ENCODE measurements at places on chromosomes 6 and 20. TPM values are rescaled to one million over a fixed set of nuclear protein-coding genes. Genes with fewer than 3 reads are reported as not detected.

The GMPR gene
- 1.9 TPM for polyA plus RNA-seq

- no peak overlapping the region for H3K4me3 ChIP-seq
- no peak overlapping the region for H3K27ac ChIP-seq
- no peaks in the 10 kb centered on the region for H3K27me3 ChIP-seq
- no peaks in the 10 kb centered on the region for H3K36me3 ChIP-seq
- no peak for DNase-seq
Measured at GRCh38 chr6:127956260-127956888, 55.5 kb upstream of the THEMIS start.

DNA sequence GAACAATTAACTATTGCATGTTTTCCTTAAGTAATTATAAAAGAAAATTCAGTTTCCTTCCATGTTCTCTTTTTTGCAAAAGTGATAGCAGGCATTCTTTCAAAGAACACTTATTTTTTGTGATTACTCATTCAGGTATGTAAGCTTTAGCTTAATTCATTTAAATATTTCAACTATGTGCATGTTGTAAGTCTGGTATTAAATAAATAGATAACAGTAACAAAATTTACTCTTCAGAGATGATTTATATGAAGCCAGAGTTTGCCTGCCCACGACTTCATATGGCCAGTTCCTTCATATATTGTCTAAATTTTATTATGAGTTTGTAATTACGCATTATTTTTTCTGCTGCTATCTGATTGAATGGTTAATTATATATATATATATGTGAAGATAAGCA is 110.9 kb downstream of the ADGRG6 start:
- no peaks in the 10 kb centered on the region for H3K36me3 ChIP-seq
- no peak overlapping the region for H3K27ac ChIP-seq
- H3K4me3 ChIP-seq, result no peak overlapping the region
- H3K27me3 ChIP-seq, result no peaks in the 10 kb centered on the region

- H3K36me3 ChIP-seq, result peaks cover 45% of the 10 kb centered on the region
- no peak overlapping the region for H3K27ac ChIP-seq
- no peak for DNase-seq
- H3K4me1 ChIP-seq, result no peaks in the 10 kb centered on the region
- H3K27me3 ChIP-seq, result no peaks in the 10 kb centered on the region
- H3K4me3 ChIP-seq, result no peak overlapping the region
Measured at GRCh38 chr20:20529597-20529996, 161.7 kb downstream of the INSM1 start.

DNA sequence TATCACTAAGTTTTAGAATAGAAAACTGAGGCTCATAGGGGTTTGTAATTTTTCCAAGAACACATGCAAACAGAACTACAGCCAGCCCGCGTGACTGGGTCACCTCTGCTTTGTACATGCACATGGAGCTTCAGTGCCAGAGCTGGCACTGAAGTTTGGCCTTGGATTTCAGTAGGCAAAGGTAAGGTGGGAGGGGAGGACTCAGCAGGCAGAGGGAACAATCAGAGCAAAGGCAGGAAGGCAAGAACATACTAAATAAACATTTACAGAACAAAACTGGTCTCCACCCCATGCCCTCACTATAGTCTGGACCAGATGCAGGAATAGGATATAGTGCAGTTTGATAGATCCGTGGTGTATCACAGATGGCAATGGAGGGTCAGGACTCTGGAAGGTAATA is 13.6 kb upstream of the ABRACL start:
- no peaks in the 10 kb centered on the region for H3K27me3 ChIP-seq
- H3K27ac ChIP-seq, result no peak overlapping the region
- no peak overlapping the region for H3K4me3 ChIP-seq
- no peaks in the 10 kb centered on the region for H3K36me3 ChIP-seq
- H3K4me1 ChIP-seq, result peaks cover 17% of the 10 kb centered on the region
